ENCODE measurements at places on chromosomes 7 and 10.

GRCh38 chr10:60817398-60817805 is 39.1 kb downstream of the CDK1 start:
- DNase-seq: no peak

- no peak for DNase-seq
These were observed 82.6 kb downstream of the PIP4K2A start for GRCh38 chr10:22631646-22632278.

DNA sequence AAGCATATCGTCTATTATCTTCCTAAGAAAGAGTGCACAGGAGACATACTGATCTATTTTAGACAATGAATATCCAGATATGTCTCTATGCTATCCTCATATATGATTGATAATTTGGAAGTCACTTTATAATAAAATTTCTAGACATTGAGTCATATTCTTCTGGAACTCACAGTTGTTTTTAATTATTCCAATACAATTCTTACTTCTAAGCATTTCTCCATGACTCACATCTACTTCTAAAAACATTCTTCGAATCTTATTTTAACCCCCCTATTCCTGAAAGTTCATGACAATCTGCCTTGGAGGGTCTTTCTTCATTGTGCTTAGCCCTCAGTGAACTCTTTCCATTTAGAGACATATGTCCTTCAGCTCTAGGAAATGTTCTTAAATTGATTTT is 368.1 kb downstream of the MDFIC start:
- DNase-seq: no peak

DNA sequence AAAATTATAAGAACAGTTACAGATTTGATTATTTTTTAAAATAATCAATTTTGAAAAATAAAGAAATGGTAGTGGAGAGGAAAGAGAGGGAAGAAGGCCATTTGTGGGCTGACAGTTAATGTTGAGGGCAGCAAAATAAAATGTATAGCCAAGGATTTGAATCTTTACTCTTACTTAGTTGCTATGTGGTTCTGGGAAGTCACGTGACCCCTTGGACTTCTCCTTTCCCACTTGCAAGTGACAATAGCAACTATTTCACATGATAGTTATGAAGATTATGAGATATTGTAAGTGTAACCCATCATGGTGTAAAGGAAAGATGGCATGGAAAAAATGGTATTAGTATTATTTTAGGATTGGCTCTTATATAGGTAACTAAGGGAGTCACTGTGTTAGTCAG is 567.3 kb upstream of the GHITM start:
- DNase-seq: no peak

DNA sequence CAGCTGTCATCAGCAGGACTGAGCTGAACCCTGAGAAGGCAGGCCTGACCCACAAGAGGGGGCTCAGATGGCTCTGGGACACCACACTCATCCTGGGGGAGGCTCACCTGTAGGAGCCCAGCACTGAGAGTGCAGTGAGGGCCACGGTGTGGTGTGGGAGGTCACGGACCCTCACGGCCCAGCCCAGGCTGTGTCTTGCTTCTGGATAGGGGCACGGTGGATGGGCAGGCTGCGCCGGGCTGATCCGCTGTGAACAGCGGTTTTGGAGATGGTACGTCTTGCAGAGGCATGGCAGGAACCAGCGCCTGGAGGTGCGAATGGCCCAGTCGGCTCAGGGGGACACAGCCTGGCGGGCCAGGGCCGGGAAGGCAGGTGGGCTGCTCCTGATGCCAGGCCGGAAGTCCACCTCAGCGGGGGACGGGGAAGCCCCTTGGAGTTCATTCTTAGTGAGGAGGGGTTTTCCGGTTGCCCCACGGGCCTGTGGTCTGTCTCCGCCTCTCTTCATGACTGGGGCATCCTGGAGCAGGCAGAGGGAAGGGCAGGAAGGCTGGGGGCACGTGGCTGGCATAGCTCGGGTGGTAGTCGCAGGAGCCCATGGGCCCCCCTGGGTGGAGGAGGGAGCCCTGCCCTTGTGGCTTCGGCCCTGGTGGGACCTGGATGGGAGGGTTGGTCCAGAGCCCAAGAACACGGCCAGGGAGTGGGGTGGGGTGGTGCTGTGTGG is 112.5 kb downstream of the UNCX start:
- no peak for DNase-seq

- no peak for DNase-seq
These were observed 2.3 kb downstream of the MINPP1 start for GRCh38 chr10:87506956-87507355.
